ENCODE measurements at places on chromosomes 3 and 15.

DNA sequence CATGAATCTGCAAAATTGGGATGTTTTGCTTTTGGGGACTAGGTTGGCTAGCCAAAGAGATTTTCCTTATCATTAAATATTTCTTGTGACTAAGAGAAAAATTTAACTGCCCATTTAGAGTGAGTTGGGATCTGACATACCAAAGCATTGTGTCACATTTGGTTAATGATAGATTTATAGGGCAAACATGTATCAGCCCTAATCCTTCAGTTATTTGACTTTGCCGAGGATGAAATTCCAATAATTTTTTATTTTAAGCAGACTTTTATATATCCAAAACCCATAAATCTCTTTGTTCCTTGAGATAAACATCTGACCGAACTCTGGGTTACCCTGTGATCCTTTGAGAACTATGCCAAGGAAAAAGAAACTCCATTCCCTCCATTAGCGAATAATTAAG is 218.9 kb downstream of the CDIN1 start:
- DNase-seq: no peak

DNA sequence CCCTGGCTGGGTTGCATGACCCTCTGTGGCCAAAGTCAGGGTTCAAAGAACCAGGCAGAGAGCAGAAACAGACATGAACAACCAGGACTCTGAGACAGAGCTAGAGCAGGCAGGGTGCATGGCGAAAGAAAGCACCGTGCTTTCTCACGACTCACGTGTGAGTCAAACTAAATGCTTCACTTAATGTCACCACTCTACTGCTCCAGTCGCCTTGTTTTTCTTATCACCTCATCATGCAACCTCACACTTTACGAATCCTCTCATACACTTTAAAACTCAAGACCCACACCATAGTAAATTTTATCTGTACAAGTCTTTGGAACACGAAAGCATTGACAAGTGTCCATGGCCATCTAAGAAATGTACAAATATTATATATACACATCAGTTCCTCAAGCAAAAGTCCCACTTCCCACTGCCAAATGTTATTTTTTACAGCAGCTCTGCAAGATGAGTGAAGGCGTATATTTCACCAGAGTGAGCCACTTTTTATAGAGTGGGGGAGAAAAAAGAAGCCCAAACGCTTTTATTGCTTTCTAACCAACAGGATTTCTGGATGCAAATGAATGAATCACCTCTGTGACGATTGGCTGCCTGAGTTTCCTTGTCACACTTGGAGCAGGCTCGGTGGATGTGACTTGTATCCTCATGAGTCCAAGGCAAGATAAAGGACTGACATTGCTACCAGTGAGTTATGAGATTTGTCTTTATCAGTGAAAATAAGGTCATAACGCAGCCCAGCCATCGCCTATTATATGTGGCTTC is 16.0 kb upstream of the MEGF11 start:
- no peak for DNase-seq

DNA sequence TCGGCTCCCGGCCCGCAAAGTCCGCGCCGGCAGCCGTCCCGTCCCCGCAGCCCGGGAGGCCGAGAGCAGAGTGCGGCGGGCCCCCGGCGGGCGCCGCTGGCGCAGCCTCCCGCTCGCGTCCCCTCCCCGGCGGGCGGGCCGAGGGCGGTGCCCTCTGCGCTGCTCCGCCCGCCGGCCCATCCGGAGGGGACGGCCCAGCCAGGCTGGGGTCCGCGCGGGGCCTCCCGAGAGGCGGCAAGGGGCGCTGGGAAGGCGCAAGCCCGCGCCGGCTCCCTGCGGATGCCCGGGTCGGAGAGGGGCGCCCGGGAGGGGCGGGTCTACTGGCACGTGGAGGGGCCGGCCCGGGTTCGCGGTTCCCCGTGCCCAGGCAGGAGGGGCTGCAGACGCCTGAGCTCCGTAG is at the start of the genes CLCN2 and POLR2H:
Gene CLCN2 (minus strand): TSS at position 74 of the 400 bp plus-strand sequence. CDS start 126 bp downstream, outside the sequence.
Gene POLR2H (plus strand): TSS at position 179 of the 400 bp plus-strand sequence. CDS start 1,783 bp downstream, outside the sequence.
- peak; percentile 16 for DNase-seq

DNA sequence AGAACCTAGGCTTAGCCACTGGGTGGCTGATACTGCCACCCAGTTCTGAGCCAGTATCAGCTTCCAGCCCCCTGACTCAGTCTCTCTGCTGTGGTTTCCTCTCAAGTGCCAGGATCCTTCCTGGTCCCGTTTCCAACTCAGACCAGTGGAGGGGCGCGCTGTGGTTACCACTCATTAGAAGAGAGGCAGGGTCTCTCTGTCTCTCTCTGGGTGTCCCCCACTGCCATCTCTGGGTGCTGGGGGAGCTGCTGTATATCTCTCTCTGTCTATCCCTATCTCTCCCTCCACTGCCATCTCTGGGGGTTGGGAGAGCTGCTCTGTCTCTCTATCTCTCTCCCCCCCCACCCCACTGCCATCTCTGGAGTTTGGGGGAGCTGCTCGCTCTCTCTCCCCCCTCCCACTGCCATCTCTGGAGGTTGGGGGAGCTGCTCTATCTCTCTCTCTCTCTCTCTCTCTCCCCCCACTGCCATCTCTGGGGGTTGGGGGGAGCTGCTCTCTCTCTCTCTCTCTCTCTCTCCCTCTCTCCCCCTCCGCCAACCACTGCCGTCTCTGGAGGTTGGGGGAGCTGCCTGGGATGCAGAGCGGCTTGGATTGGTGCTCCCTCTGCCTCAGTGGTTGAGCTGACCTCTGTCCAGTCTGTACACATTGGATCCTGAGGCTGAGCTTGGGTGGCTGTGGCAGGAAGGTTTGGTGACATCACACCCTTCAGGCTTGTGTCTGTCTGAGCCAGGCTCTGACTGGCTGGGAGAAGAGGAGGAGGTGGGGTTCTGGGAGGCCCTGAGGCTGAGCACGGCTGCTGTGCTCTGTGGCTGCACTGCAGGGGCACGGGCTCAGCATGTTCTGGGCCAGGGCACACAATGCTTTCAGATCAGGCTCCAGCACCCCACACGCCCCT is 98.9 kb downstream of the APBA2 start:
- DNase-seq: peak; percentile 46

GRCh38 chr3:110664148-110664547 is 407.5 kb upstream of the NECTIN3 start:
- DNase-seq: no peak

GRCh38 chr15:58235961-58236360 is 97.8 kb downstream of the AQP9 start:
- DNase-seq: no peak

DNA sequence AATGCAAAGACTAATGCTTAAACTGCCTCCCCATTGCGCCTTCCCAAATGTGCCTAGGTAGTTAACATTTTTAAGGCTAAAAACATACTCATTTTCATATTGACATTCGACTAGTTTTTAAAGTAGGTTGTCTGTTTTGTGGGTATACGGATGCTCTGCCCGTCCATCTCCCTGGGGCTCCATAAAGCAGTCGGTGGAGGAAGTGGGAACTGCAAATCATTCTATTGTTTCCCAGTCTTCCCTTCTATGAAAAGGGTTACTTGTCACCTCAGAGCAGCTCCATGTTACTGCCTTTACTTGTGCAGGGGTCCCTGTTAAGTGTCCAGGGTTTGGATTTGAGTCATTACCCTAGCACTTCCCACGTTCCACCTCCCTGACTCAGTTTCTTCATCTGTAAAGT is 10.9 kb downstream of the CHCHD6 start:
- DNase-seq: no peak

DNA sequence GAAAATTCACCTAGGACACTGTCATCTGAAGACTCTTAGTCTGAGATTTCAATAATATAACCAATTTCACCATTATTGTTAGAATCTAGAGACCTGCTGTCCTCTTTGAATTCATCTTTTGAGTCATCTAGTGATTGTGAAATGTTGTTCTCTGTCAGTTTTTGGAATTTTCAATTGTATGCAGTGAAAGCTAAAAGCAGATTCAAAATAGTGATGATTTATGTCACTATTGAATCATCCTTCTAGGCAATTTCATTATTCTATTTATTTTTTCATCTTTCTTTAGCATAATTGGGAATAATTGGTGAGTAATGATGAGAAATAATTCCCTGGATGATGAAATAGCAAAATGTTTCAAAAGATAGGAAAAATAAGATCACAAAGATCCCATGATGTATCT is 101.7 kb upstream of the EIF1B start:
- no peak for DNase-seq

- no peak for DNase-seq
Measured at GRCh38 chr3:10609134-10609533, 103.7 kb upstream of the ATP2B2 start.

DNA sequence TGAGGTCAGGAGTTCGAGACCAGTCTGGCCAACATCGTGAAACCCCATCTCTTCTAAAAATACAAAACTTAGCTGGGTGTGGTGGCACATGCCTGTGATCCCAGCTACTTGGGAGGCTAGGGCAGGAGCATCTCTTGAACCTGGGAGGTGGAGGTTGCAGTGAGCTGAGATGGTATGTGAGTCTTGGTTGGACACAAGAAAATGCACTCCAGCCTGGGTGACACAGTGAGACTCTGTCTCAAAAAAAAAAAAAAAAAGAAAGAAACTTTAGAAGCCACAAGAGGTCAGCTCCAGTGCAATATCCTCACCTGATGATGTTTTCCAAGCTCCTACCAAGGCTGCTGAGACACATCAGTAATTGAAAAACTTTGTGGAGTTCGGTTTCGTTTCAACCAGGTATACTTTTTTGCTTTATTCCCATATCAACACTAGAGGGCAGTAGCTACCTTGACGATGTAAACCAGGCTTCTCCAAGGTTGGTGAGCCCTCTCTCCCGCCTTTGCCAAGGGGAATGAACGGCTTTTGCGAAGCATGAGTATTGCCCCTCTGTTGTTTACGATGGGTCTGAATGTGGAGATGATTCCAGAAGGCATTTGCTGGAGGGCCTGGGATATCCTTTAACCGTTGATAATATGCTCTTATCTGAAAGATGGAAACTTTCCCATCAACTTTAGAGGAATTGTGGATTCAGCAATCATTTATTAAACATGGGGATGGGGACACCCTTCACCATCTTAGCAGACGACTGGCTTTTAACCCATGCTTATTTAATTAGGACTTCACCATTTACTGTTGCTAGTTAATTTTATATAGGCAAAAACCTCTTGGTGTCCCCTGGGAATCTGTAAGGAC is 202.8 kb downstream of the SV2B start:
- peak; percentile 12 for DNase-seq

GRCh38 chr3:135905058-135905724 is 60.3 kb upstream of the PPP2R3A start:
- no peak for DNase-seq

DNA sequence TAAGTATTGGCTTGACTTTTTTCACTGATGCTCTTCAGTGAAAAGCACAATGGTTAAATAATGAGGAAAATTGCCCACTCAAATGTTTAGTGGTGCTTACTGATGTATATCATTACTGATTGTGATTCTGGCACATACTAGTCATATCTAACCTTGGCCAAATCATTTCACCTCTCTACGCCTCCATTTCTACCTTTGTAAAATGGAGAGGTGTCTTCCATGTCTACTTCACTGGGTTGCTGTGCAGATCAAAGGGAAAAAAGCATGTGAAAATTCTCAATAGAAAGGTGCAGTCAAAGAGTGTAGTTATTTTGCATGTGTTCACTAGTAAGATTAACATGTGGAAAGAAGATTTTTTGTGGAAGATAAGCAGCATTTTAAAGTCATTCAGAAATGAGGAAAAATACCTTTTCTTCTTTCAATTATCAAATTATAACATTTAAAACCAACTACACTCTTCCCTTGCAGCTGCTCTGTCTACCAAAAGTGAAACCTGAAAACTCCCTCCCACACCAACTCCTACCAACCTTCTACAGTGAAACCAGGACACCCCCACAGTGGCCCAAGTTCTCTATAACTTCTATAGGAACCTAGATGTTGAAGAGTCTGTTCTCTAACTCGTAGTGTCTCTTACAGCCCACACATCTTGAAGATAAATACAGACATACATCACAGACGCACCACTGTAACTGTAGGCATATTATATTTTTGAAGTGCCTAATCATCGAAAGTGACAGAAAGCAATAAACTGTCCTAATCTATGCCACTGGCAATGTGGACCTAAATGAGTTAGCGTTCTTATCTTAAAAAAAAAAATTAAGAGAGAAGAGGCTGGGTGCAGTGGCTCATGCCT is 1.4 kb downstream of the CD200R1 start:
- peak; percentile 11 for DNase-seq

DNA sequence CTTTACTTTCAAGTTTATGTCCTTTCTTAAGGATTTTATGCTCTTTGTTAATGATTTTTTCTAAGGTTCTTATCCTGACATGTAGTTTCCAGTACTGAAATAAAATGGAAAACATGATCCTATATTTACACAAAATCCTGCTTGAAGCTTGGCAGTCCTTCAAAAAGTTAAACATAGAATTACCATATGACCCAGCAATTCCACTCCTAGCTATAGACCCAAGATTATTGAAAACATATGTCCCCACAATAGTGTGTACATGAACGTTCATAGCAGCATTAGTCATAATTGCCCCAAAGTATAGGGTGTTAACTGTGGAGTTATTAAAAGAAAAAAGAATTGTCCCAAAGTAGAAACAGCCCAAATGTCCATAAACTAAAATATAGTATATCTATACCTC is 33.2 kb downstream of the ITGB5 start:
- DNase-seq: no peak

GRCh38 chr15:72521682-72522081 is 47.6 kb downstream of the ARIH1 start:
- DNase-seq: no peak

DNA sequence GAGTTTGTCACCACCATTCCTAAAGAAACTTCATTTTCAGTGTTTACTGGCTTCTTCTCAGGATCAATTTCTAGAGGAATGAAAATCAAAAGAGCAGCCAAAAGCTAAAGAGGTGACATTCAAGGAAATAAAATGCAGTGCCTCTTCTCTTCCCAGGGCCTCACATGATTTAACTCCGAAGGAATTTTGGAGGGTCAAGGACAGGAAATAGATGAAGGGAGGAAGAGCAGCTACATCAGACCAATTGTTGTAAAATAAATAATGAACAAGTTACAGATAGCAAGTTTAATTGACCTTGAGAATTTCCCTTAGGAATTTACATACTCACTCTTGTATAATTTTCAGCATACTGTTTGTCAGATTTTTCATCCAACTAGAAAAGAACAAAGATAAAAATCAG is 78.1 kb downstream of the LRRFIP2 start:
- no peak for DNase-seq

DNA sequence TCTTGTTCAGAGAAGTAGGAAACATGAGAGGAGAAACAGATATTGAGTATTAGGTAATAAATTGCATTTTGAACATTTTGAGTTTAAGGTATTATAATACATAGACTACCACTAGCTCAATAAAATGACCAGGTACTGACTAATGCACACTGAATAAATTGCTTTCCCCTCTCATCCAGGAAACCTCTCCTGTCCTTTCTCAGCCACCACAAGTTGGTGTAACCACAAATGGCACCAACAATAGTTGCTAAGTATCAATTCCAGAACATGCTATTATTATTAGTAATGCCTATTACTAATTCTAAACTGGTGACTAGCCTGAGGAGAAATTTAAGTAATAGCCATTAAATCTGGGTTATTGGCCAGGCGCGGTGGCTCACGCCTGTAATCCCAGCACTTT is 47.3 kb upstream of the XRN1 start:
- no peak for DNase-seq

- DNase-seq: no peak
Measured at GRCh38 chr15:38846346-38846745, 281.7 kb upstream of the RASGRP1 start.
